MCF 10A (cell line): ENCODE measurements at places on chromosomes 7 and 10. TPM values are rescaled to one million over a fixed set of nuclear protein-coding genes. Genes with fewer than 3 reads are reported as not detected.

POR gene
- 45.1 and 58.0 TPM in 2 replicates for total RNA-seq

POM121L12 gene
- not detected in 2 replicates for total RNA-seq

SCRN1 gene
- 30.2 and 36.5 TPM in 2 replicates for total RNA-seq

CALHM2 gene
- total RNA-seq, result 4.2 TPM in 2 replicates

GIMAP8 gene
- not detected in 2 replicates for total RNA-seq

MMP21 gene
- total RNA-seq, result not detected in 2 replicates

MUC12 gene
- total RNA-seq, result not detected in 2 replicates

TRPV5 gene
- not detected in 2 replicates for total RNA-seq

TMEM26 gene
- total RNA-seq, result not detected in 2 replicates
